ENCODE measurements at places on chromosomes 7 and 10.

- no peak for DNase-seq
These were observed 401 bp downstream of the LRRC27 start for GRCh38 chr10:132332433-132332754.

DNA sequence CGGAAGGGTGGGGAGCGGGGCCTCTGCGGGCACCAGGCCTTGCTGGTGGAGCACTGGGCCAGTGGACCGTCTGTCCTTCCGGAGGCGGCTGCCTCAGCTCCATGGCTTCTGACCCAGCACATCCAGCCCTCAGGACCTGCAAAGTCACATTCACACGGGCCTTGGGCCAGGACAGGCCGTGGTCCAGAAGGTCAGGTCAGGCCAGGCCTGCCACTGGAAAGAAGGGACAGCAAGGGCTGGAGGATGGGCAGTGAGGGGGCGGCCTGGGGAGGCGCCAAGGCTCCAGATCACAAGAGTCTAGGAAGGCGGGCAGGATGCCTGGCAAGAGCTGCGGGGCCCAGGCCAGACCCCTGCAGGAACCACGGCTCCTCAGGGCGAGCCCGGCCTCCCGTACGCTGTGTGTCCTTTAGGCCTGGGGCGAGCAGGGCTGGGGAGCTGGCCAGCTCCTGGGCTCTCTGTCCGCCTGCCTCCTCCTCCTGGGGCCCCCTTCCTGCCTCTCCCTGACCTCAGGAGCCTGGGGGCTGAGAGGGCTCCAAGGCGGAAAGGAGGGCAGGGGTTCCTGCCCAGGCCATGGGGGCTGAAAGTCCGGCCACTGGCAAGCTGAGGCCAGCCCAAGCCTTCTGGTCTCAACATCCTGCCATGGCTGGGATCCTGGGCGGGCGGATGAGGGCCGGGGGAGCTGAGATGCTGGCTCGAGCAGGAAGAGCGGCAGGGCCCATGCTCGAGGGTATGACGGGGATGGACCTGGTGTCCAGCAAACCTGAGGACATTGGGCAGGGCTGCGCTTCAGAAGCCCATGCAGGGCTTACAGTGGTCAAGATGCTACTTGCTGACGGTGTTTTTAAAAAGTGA, 225.8 kb downstream of the ELFN1 start:
- no peak for DNase-seq

DNA sequence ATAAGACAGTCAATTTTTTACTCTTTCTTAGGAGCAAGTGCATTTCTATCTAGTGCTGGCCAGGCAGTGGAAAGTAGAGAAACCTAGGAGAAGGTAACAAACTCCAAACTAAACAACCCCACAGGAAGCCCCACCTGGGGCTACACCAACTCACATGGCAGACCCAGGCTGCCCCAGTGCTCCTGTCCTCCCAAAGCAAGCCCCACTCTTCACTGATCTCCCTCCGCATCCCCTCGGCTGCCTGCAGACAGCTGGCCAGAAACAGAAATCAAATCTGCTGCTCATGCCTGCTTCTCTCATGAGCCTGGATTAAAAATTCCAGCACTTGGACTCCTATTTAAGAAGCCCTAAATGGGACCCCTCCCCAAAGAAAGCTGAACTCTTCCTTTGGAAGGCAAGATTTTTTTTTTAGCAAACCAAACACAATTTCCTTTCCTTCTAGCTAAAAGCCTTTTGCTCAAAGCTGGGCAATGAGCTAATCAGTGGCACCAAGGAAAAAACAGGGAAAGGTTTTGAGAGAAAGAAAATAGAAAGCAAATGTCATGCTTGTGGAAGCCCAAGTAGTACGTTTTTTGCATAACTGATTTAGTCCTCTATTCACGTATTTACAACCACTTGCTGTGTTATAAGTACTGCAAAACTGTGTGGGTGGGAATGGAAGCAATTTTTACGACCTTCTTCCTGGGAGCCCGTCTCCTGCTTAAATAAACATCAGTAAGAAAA, 10.8 kb downstream of the PDE1C start:
- no peak for DNase-seq

- no peak for DNase-seq
These were observed 559.4 kb upstream of the AUTS2 start for GRCh38 chr7:69038915-69039314.

DNA sequence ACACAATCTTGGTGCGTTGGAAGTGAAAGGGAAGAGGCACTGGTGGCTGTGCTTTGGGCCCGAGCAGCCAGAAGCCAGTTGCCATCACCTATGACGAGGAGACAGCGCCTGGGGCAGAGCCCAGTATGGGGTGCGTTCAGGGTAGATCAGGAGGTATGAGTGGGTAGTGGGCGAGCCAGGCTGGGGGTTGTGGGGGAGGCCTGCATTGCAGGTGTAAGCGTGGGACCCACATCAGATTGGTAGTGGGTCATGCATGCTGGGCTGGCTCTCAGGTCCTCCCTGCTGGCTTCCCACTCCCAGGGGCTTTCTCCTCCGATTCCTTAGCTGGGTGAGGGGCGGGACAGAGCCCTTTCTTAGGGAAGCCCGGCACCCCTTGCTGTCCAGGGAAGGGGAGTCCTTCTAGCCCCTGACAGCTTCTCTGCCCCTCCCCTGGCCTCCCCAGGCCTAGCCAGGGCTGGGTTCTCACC, 445 bp upstream of the PVRIG start:
- no peak for DNase-seq

DNA sequence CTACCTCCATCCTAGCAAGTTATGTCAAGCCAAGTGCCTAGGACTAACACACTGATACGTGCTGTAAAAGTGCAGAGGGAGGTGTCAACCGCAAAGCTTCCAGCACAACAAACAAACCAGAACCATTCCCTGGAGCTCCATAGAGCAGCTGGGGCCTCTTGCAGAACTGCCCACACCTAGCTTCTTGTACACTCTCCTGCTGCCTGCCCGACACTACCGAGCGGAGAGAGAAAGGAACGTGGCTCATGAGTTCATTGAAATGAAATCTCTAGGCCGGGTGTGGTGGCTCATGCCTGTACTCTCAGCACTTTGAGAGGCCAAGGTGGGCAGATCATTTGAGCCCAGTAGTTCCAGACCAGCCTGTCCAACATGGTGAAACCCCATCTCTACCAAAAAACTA, 73.5 kb downstream of the MKI67 start:
- DNase-seq = no peak

DNA sequence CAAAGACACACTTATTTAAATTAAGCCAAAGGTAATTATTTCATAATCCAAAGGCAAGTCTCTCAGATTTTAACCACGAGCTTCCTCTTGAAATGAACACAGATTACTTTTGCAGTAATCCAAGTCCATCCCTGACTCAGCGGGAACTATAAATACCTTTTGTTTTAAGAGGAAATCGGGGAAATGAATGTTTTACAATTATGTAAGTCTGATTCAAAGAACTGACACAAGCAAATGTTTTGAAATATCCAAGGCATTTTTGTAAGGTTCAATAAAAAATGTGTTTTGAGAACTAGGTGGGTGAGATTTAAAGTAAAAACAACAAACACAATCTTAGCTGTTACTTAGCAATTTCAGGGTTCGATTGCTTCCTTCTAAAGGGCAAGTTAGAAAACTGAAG, 179.8 kb upstream of the ASAH2 start:
- no peak for DNase-seq

DNA sequence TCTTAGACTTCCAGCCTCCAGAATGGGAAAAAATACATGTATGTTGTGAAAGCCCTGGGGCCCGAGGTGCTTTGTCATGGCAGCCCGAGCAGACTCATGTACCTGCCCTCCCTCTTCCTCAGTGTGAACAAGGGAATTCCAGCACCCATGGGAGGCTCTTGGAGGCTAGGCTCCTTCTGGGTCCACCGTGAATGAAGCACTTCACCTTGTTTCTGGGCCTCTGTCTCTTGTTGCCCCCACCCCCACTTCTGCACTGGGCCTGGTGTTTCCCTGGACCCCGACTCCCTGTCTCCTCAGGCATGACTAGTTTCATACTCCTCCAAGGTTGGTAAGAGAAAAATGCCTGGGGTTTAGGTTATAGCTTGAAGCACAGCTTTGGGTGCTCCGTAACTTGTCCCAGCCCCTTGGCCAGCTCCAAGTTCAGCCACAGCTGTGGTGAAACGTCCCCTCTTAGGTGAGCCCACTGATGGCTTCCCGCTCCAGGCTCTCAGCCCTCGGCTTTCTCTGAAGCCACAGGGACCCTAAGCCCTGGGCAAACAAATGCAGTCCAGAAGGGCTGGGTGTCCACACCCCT, 30.2 kb upstream of the ARHGAP22 start:
- DNase-seq = no peak

DNA sequence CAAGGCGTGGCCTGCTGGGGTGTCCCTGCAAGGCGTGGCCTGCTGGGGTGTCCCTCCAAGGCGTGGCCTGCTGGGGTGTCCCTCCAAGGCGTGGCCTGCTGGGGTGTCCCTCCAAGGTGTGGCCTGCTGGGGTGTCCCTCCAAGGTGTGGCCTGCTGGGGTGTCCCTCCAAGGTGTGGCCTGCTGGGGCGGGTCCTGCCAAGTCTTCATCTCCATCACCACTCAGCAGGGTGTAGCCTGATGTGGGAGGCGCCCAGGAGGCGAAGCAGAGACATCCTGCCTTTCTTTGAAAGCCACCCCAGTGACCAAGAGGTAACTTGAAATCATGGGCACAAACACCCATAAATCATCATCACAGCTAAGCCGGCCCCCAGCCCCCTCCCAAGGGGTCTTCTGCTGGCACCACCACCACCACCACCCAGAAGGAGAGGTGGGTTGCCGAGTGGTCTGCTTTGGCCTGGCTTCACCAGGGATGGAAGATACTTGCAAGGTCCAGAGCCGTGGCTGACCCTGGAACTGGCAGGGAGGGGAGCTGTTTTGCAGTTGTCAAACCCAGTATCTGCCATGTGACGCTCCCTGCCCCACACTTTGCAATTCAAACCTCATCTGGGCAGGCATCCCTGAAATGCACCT, 190.6 kb downstream of the EBF3 start:
- DNase-seq = no peak

- DNase-seq = no peak
These were observed 53.1 kb upstream of the ZNRF2 start for GRCh38 chr7:30231271-30231670.
